RWPE2 (cell line): ENCODE measurements at places on chromosomes 6 and 20.

GRCh38 chr6:26315274-26315673 lies 49.7 kb upstream of the BTN3A2 start:
- no peaks in the 10 kb centered on the region for H3K36me3 ChIP-seq
- no peak overlapping the region for H3K27ac ChIP-seq
- H3K27me3 ChIP-seq = no peaks in the 10 kb centered on the region
- H3K4me3 ChIP-seq = no peak overlapping the region
- DNase-seq = no peak
- peaks cover 4% of the 10 kb centered on the region for H3K4me1 ChIP-seq

GRCh38 chr6:135075018-135075417 lies 20.4 kb upstream of the HBS1L start:
- H3K4me1 ChIP-seq = peaks cover 7% of the 10 kb centered on the region
- H3K27me3 ChIP-seq = no peaks in the 10 kb centered on the region
- H3K4me3 ChIP-seq = no peak overlapping the region

DNA sequence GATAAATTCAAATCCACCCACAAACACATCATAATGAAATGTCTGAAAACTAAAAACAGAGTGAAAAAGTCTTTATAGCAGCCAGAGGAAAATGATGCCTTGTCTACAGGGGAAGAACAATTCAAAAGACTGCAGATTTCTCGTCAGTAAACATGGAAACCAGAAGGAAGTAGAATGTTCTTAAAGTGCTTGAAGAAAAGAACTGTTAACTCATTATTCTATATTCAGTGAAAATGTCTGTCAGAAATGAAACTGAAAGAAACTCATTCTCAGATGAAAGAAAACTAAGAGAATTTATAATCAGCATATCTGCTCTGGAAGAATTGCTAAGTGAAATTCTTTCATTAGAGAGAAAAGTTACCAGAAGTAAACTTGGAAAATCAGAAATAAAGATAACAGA lies 416.1 kb downstream of the TBC1D32 start:
- DNase-seq = no peak
- H3K27ac ChIP-seq = no peak overlapping the region
- no peak overlapping the region for H3K4me3 ChIP-seq
- H3K4me1 ChIP-seq = no peaks in the 10 kb centered on the region
- H3K36me3 ChIP-seq = no peaks in the 10 kb centered on the region

DNA sequence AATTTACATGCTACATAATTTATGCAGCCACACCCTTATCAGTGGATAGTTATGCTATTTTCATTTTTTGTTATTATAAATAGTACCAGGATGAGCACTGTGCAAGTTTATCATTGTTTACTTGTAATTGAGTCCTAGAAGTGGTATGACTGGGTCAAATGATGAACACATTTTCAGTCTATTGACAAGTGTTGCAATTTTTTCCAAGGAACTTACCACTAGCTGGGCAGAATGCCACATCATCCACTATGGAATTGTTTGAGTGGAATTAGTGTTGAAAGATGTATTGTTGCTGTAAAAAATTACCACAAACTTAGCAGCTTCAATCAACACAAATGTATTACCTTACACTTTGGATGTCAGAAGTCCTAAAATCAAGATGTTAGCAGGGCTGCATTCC lies 38.1 kb upstream of the OPN5 start:
- no peaks in the 10 kb centered on the region for H3K27me3 ChIP-seq
- no peak overlapping the region for H3K27ac ChIP-seq
- no peaks in the 10 kb centered on the region for H3K36me3 ChIP-seq
- H3K4me3 ChIP-seq = no peak overlapping the region
- H3K4me1 ChIP-seq = peaks cover 13% of the 10 kb centered on the region
- no peak for DNase-seq

DNA sequence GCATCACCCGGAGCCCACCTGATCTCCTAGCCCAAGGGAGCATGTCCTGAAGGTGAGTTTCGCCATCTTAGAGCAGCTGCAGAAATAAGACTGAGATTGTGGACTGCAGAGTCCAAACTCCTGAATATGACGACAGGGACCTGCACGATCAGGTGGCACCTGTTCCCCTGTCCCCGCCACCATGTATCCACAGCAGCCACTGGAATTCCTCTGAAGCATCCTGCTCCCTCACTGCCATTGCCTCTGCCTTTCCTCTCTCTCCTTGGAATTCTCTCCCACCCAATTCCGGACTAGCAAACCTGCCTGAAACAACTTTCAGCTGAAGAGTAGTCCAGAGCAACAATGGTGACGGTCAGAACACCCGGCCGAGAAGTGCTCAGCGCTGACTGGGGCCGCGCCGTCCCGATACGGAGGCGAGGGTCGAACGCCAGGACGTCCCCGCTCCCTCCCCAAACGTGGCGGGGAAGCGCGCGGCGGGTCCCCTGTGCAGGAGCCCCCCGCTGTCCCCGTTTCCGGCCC lies 694 bp upstream of the FAM120B start:
- H3K27ac ChIP-seq = peak overlapping the region; percentile 44
- peaks cover 16% of the 10 kb centered on the region for H3K36me3 ChIP-seq
- DNase-seq = no peak

GRCh38 chr20:58224097-58224496 lies 4.4 kb downstream of the ANKRD60 start:
- no peaks in the 10 kb centered on the region for H3K4me1 ChIP-seq
- H3K27ac ChIP-seq = no peak overlapping the region
- no peaks in the 10 kb centered on the region for H3K36me3 ChIP-seq
- peaks cover 56% of the 10 kb centered on the region for H3K27me3 ChIP-seq

GRCh38 chr6:69719602-69720193 lies 77.1 kb downstream of the LMBRD1 start:
- H3K4me1 ChIP-seq = no peaks in the 10 kb centered on the region
- H3K36me3 ChIP-seq = peaks cover 17% of the 10 kb centered on the region
- H3K27ac ChIP-seq = no peak overlapping the region
- no peaks in the 10 kb centered on the region for H3K27me3 ChIP-seq
- DNase-seq = no peak

- no peak overlapping the region for H3K4me3 ChIP-seq
- H3K27me3 ChIP-seq = no peaks in the 10 kb centered on the region
- H3K27ac ChIP-seq = no peak overlapping the region
- DNase-seq = no peak
- peaks cover 21% of the 10 kb centered on the region for H3K4me1 ChIP-seq
- H3K36me3 ChIP-seq = no peaks in the 10 kb centered on the region
Observed at GRCh38 chr6:5497896-5498578, 236.7 kb downstream of the FARS2 start.

DNA sequence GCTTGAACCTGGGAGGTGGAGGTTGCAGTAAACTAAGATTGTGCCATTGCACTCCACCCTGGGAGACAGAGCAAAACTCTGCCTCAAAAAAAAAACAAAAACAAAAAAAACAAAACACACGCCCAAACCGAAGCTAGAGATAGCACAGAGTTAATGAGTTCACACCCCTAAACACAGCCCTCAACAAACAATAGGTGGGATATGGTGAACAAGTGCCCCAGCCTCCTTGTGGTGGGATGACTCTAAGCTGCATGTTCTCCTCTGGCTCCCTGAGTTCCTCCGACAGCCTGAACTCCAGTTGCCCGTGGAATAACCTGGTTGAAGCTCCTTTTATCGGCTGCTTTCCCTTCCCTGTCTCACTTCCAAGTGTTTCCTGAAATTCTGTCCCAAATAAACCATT lies 22.1 kb upstream of the DSN1 start:
- H3K27ac ChIP-seq = no peak overlapping the region
- peaks cover 100% of the 10 kb centered on the region for H3K36me3 ChIP-seq
- H3K27me3 ChIP-seq = no peaks in the 10 kb centered on the region
- H3K4me3 ChIP-seq = no peak overlapping the region
- DNase-seq = no peak

- no peak overlapping the region for H3K27ac ChIP-seq
- no peaks in the 10 kb centered on the region for H3K4me1 ChIP-seq
- H3K27me3 ChIP-seq = no peaks in the 10 kb centered on the region
- H3K4me3 ChIP-seq = no peak overlapping the region
- no peak for DNase-seq
Observed at GRCh38 chr6:5280920-5281319, 19.6 kb downstream of the FARS2 start.

DNA sequence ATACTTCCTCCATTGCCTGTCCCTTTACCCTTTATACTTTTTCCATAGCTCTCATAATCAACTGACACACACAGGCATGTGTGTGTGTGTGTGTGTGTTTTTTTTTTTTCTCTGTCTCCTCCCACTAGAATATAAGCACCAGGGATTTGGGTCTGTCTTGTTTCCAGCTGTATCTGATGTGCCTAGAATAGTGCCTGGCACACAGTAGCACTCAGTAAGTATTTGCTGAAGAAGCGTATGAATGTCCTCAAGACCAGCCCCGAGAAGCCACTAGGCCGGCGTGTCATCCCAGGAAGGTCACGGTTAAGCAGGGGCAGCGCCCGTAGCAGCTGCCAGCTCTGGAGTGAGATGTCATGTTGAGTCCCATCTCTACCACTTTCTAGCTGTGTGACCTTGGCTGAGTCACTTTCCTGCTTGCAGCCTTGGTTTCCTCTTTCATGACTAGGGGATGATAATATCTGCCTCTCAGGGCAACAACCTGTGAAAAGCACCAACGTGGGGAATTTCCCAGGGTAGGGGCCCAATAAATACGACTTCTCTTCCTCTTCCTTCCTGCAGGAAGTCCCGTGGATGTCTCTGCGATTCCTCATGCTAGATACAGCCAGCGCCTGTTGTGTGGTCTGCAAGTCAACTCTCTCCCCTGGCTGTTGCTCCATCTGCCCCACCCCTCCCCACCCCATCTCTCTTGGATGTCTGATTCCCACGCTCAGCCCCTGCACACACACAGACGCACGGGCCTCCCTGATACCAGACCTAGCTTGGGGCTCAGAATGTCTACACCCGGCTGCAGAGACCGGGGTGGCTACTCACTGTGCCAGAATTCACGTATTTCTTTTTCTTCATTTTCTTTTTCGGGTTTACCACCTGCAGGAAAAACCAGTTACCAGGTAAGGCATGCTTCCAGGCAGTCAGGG lies 58.1 kb downstream of the RAB44 start:
- no peak overlapping the region for H3K27ac ChIP-seq
- peaks cover 20% of the 10 kb centered on the region for H3K4me1 ChIP-seq
- DNase-seq = no peak

DNA sequence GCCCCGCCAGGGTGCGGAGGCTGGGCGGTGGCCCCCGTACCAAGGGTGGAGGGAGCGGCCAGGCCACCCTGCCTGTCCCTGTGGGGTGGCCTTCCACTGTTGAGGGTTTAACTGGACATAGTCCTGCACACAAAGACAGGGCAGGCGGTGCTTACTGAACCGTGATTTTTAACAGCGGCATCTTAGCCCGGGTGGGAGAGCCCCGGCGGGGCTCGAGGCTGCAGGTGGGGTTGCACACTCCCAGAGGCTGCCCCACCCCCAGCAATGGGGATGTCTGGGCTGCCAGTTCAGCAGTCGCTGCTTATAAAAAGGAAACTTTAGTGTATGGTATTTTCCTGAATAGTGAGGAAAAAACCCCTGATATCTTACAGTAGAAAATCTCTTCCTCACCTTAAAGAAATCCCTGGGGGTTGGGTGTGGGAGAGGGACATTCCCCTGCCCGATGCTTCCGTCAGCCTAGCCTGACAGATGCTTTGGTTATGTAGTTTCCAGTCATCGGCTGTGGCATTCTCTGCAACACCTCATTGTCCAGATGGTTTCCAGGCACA lies 79.4 kb downstream of the IRF4 start:
- H3K36me3 ChIP-seq = no peaks in the 10 kb centered on the region
- H3K4me1 ChIP-seq = no peaks in the 10 kb centered on the region
- no peak overlapping the region for H3K4me3 ChIP-seq
- peaks cover 3% of the 10 kb centered on the region for H3K27me3 ChIP-seq

GRCh38 chr6:161922631-161923119 lies 648.8 kb upstream of the AGPAT4 start:
- peak overlapping the region; percentile 42 for H3K27ac ChIP-seq
- no peaks in the 10 kb centered on the region for H3K36me3 ChIP-seq
- no peaks in the 10 kb centered on the region for H3K27me3 ChIP-seq
- H3K4me3 ChIP-seq = no peak overlapping the region

GRCh38 chr20:40547483-40548091 lies 141.4 kb downstream of the MAFB start:
- no peaks in the 10 kb centered on the region for H3K36me3 ChIP-seq
- H3K27me3 ChIP-seq = no peaks in the 10 kb centered on the region
- no peak overlapping the region for H3K27ac ChIP-seq
- no peaks in the 10 kb centered on the region for H3K4me1 ChIP-seq
- no peak overlapping the region for H3K4me3 ChIP-seq
- DNase-seq = no peak

DNA sequence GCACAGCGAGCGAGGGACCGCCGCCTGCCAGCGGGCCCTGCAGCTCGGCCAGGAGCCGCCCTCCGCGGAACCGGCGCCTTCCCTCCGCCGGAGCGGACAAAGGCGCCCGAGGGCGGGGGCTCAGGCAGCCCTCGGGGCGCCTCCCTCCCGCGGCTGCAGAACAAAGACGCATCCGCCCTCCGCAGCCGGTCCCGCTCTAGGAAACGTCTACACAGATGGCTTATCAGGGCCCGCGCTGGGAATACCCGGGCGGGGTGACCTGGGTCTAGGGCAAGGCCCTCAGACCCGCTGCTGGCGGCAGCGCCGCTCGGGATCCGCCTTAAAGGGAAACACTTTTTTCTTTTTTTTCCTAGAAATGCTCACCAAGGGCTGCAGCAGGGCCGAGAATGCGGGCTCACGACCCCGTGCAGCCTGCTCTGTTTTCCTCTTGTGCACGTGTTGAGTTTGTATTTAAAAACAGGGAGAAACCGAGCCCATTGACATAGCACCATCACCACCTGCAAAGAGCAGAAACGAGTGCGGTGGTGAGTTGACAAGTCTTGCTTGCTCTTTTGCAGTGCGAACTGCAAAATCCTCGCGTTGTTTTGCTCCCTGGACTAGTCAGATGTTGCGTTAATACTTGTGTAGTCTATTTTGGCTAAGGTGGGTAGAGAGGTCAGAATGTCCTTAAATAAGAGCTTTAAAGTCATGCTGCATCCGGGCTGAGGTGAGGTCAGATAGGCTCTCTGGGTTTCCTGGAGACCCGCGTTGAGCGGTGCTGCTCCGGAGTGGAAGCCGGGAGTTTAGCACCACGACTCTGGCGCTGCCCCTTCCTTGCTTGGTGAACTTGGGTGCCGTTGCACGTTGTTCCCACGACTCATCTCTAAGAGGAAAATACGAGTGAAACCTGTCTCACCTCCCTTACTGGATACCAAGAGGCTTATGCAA lies 1.1 kb upstream of the RPS6KA2 start:
- no peaks in the 10 kb centered on the region for H3K27me3 ChIP-seq
- peak overlapping the region; percentile 37 for H3K4me3 ChIP-seq
- no peaks in the 10 kb centered on the region for H3K36me3 ChIP-seq
- DNase-seq = no peak
- peak overlapping the region; percentile 51 for H3K27ac ChIP-seq

- no peaks in the 10 kb centered on the region for H3K36me3 ChIP-seq
- no peak for DNase-seq
- no peak overlapping the region for H3K4me3 ChIP-seq
Observed at GRCh38 chr6:147479857-147480256, 28.6 kb upstream of the SAMD5 start.

- no peak overlapping the region for H3K27ac ChIP-seq
- H3K27me3 ChIP-seq = no peaks in the 10 kb centered on the region
- no peak overlapping the region for H3K4me3 ChIP-seq
- no peaks in the 10 kb centered on the region for H3K36me3 ChIP-seq
Observed at GRCh38 chr6:116217069-116217468, 36.8 kb downstream of the TSPYL4 start.

GRCh38 chr20:6053064-6053775 lies 640 bp downstream of the LRRN4 start:
- H3K27ac ChIP-seq = peak overlapping the region; percentile 44
- H3K4me1 ChIP-seq = peaks cover 15% of the 10 kb centered on the region
- no peaks in the 10 kb centered on the region for H3K27me3 ChIP-seq
- DNase-seq = no peak

- H3K36me3 ChIP-seq = no peaks in the 10 kb centered on the region
- no peak overlapping the region for H3K27ac ChIP-seq
Observed at GRCh38 chr6:112883095-112883494, 536.0 kb downstream of the RFPL4B start.
